Fibroblast of skin of right quadriceps (primary cell): ENCODE measurements at places on chromosomes 1 and 21.

- peak; percentile 69 for DNase-seq
These were observed 10.6 kb upstream of the RUNX1 start for GRCh38 chr21:35059742-35060141.

GRCh38 chr1:232283864-232284263 lies 346.1 kb downstream of the SIPA1L2 start:
- peak; percentile 28 for DNase-seq

DNA sequence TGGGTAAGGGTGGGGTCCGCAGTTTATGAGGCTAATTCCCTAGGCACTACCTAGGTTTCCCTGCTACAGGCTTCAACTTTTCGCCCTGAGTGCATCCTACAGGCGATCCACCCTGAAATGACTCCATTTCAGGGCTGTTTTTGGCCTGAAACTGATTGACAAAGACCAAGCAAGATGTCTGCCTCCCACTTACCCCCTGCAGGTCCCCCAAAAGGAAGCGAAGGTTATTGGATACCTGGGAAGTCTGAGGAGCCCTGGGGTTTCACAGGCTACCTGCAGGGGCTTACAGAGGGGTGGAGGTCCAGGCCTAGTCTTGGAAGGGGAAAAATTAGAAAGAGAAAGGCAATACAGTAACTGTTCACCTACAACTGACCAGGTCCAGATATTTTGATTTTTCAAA lies 3.3 kb upstream of the TBX15 start:
- DNase-seq, result no peak

- no peak for DNase-seq
These were observed 2.3 kb upstream of the LYPLAL1 start for GRCh38 chr1:219171192-219171935.

GRCh38 chr1:79042539-79042938 lies 36.0 kb upstream of the ADGRL4 start:
- DNase-seq, result no peak

DNA sequence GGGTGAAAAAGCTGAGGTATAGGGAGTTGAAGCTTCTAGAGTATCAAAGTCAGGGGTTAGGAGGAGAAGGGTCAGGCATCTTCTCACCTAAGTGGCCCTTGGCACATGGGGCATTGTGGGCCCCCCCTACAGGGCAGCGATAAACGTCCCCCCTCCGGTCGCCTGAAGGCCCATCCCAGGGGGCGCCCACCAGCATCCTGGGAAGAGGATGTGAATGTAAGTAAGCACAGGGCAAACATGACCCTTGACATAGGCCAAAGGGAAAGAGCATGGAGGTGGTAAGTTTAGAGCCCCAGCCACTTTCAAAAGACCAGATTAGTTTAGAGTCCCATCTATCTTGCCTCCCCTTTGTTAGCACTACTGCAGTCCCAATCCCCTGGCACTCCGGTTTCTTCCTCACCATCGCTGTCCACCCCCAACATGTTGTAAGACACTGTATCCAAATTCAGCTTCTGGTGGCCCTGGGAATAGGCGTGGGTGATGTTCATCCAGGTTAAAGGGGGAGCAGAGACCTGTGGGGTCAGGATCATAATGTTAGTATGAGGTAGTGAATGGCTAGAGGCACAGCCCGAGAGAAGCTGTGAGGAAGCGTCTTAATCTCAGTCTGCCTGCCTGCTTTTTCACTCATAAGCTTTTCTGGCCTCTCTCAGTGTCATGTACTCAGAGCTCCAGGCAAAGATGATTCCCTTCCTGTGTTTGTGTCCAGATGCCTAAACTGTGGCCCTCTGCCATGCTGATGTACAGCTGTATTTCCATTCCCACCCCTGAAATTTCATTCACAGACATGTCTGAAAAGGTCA lies 2.7 kb downstream of the ITGA10 start:
- DNase-seq, result no peak

- DNase-seq, result peak; percentile 20
These were observed 330.6 kb downstream of the RPS6KC1 start for GRCh38 chr1:213381572-213382084.

DNA sequence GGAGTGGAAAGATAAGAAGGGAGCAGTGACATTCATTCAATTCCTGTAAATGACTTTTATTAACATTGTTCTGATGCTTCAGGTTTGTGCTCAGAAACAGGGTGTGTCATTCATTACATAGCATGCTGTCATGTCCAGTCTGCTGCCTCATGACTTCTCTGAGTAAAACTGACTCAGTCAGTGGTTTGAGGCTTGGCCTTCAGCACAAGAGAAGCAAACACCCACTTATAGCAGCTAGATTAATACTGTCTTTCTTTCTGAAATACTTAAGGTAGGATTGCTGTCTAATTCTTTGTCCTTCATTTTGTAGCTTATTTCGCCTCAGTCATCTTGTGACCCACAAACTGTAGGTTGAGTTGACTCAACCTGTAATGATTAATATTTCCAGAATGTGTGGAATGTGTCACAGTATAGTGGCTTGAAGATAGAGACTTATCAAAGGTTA lies 32.9 kb downstream of the RASAL2 start:
- DNase-seq, result peak; percentile 84

GRCh38 chr1:65393928-65394327 lies 26.5 kb upstream of the LEPR start:
- no peak for DNase-seq

DNA sequence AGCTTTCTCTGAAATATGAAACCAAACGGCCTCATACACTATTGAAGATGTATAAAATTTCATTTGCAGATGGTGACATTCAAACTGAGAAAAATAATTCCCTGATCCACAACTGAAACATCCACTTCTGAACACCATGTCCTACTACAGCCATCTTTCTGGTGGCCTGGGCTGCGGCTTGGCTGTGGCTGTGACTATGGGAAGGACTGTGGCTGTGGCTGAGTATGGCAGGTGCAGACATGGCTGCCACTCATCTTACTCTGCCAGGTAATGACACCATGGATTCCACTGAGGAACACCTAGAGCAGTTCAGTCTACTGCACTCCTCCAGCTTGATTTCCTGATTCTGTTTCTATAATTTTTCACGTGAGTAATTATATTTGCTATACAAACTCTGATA lies at the start of gene KRTAP20-4:
Gene KRTAP20-4 (plus strand): TSS at position 106 of the 400 bp plus-strand sequence.
- no peak for DNase-seq

DNA sequence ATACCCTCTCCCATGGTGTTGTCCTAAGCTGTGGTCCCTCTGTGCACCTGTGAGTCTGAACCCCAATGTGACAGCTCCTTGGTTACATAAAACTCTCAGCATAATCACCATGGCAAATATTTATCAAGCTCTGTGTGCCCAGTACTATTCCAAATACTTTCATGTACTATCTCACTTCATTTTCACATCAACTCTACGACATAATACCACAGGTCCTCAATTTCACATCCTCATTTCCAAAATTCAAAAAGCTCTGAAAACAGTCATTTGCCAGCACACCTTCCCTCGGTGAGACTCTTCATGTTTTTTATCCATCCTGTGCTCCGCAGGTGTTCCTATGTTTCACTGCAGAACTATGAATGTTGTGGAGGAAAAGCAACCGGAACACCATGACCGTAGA lies 12.4 kb upstream of the CREG1 start:
- DNase-seq, result no peak
